Ovary (tissue), 10 donors: ENCODE measurements at places on chromosomes 6 and 20.
A peak's percentile ranks its signal among the peaks of the same experiment; 100 is the strongest.

- H3K4me3 ChIP-seq, result peak overlapping the region; percentile 44
- peaks cover 9% of the 10 kb centered on the region for H3K4me1 ChIP-seq
- H3K36me3 ChIP-seq, result no peaks in the 10 kb centered on the region
Observed at GRCh38 chr6:2875359-2876191, 27.5 kb downstream of the SERPINB9 start.

DNA sequence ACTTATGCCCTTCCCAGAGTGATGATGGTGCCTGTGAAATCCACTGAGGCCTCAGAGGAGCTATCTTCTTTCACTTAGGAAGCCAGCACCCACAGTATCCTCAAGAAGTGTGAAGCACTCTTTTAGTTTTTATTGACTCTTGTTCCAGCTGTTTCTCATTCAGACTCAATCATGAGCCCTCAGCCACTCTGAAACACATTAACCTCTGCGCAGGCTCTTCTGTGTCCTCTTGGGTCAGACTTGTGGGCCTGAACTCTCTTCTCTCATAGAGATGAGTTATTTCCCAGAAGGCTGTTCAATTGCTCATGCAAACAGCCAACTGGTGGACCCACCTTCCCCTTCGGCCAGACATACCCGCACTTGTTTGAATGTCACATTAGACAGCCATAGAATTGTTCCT lies 27.8 kb upstream of the PREP start:
- no peaks in the 10 kb centered on the region for H3K27me3 ChIP-seq
- H3K4me3 ChIP-seq, result no peak overlapping the region
- no peaks in the 10 kb centered on the region for H3K36me3 ChIP-seq
- DNase-seq, result no peak
- no peak overlapping the region for H3K27ac ChIP-seq
- H3K4me1 ChIP-seq, result peaks cover 5% of the 10 kb centered on the region

DNA sequence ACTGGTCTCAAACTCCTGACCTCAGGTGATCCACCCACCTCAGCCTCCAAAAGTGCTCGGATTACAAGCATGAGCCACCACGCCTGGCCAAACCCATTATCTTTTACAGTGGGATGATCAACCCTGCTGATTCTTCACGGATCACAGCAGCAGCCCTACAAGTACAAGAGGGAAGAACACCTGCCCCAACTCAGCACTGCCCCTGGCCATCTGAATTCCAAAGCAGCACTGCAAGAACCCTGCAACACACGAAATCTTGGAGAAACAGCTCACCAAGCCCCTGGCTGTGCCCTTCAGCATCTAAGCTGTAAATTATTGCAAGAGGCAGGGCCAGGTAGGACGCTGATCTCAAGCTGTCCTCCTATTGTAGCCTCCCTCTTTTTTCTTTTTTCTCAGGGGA lies 54.5 kb upstream of the MC3R start:
- no peak overlapping the region for H3K4me3 ChIP-seq
- no peak overlapping the region for H3K27ac ChIP-seq
- H3K27me3 ChIP-seq, result no peaks in the 10 kb centered on the region
- DNase-seq, result no peak
- no peaks in the 10 kb centered on the region for H3K36me3 ChIP-seq

DNA sequence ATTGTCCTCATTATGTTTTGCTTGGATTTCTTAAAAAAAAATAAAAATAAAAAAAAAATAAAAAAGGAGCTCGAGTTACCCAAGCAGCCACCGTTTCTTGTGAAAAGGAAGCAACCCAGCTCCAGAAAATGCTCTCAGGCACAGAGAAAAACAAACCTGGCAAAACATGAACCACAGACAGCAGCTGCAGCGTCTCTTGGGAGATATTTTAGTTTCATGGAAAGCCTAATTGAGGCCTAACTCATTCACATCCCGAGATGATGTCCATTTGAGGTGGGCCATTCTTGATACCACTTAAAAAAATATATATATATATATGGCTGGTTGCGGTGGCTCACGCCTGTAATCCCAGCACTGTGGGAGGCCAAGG lies 13.7 kb upstream of the MRAP2 start:
- no peaks in the 10 kb centered on the region for H3K27me3 ChIP-seq
- H3K27ac ChIP-seq, result no peak overlapping the region
- no peak overlapping the region for H3K4me3 ChIP-seq

DNA sequence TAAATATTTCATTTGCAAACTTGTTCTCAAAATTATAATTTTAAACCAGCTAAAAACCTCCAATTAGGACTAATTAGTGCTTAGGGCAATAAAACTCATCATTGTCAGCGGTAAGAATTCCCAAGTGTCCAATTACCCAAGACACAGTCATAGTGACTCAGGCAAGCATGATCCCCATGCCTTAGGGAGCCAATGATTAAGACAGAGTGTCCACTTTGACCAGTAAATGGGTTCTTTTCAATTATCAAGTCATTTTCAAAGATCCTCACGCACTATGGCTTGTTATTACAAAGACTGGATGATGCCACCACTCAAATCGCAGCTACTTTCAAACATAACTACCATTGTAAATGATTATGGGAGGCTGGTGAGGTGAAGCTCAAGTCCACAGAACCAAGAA lies 114.0 kb downstream of the BFSP1 start:
- H3K4me3 ChIP-seq, result no peak overlapping the region
- no peaks in the 10 kb centered on the region for H3K36me3 ChIP-seq
- H3K27ac ChIP-seq, result no peak overlapping the region
- H3K27me3 ChIP-seq, result no peaks in the 10 kb centered on the region
- DNase-seq, result no peak
- H3K4me1 ChIP-seq, result no peaks in the 10 kb centered on the region

GRCh38 chr20:9344083-9344920 lies 170.1 kb upstream of the LAMP5 start:
- no peaks in the 10 kb centered on the region for H3K4me1 ChIP-seq
- H3K27me3 ChIP-seq, result no peaks in the 10 kb centered on the region
- H3K27ac ChIP-seq, result no peak overlapping the region
- H3K36me3 ChIP-seq, result no peaks in the 10 kb centered on the region
- no peak for DNase-seq

GRCh38 chr6:81575442-81575841 lies 177.0 kb downstream of the TENT5A start:
- H3K27ac ChIP-seq, result no peak overlapping the region
- H3K36me3 ChIP-seq, result no peaks in the 10 kb centered on the region
- DNase-seq, result no peak
- no peak overlapping the region for H3K4me3 ChIP-seq
- no peaks in the 10 kb centered on the region for H3K4me1 ChIP-seq

DNA sequence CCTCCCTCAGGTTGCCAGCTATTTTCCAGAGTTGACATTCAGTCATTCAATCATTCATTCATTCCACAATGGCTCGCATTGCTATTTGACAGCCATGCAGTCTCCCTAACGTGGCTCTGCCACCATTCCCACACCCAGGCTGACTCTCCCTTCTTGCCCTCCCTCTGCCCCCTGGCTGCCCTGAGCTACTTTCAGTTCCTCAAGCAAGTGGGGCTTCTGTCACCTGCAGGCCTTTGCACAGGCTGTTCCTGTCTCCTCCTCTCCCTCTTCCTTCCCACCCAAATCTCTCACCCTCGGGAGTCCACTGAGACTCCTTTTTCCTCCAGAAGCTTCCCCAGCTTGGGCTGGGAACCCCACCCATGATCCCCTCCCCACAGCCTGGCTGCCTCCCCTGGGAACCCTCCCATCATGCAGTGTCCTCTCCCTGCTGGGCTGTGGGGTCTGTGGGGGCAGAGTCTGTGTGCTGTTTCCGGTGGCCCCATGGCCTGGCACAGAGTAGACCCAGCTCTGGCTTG lies 2.6 kb downstream of the PACSIN1 start:
- H3K4me1 ChIP-seq, result no peaks in the 10 kb centered on the region
- H3K4me3 ChIP-seq, result no peak overlapping the region
- no peaks in the 10 kb centered on the region for H3K36me3 ChIP-seq
- peaks cover 3% of the 10 kb centered on the region for H3K27me3 ChIP-seq
- no peak for DNase-seq

GRCh38 chr6:31267651-31268368 lies 4.1 kb downstream of the HLA-C start:
- DNase-seq, result no peak
- H3K36me3 ChIP-seq, result no peaks in the 10 kb centered on the region
- H3K27ac ChIP-seq, result no peak overlapping the region
- no peak overlapping the region for H3K4me3 ChIP-seq

- no peaks in the 10 kb centered on the region for H3K36me3 ChIP-seq
- no peak overlapping the region for H3K27ac ChIP-seq
- DNase-seq, result no peak
- H3K4me3 ChIP-seq, result no peak overlapping the region
Observed at GRCh38 chr6:5044866-5045265, 40.3 kb upstream of the PPP1R3G start.

DNA sequence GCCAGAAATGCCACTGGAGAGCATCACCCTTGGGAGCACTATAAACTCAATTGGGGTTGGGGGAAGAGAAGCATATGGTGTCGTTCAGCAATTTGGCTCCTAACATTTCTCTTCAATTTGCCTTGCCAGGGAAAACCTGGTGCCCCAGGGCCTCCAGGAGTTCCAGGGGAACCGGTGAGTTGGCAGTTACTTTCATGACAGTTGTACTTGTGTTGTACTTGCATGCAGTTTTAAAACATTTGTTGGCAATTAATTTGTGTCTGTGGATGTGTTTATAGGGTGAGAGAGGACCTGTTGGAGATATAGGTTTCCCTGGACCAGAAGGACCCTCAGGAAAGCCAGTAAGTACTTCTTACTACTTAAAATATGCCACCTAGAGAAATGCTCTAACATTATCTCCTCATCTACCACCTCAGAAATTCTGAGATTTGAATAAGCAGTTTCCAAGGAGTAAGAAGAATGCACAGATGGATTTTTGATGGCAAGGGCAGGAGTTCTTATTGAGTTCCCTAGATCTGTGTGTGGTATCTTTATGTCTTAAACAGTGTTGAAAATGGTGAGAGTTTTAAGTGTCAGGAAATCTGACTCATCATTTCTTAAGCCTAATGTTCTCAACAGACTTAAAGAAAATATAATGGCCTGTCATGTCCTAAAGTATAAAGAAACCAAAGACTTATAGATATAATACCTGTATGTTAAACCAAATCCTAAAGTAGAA lies 122.5 kb downstream of the COL9A1 start:
- no peak overlapping the region for H3K4me3 ChIP-seq
- no peak for DNase-seq
- no peak overlapping the region for H3K27ac ChIP-seq
- no peaks in the 10 kb centered on the region for H3K27me3 ChIP-seq
- no peaks in the 10 kb centered on the region for H3K4me1 ChIP-seq

- no peak overlapping the region for H3K4me3 ChIP-seq
- DNase-seq, result no peak
- H3K4me1 ChIP-seq, result no peaks in the 10 kb centered on the region
- H3K27me3 ChIP-seq, result no peaks in the 10 kb centered on the region
Observed at GRCh38 chr6:64104051-64104450, 468.4 kb downstream of the PHF3 start.

DNA sequence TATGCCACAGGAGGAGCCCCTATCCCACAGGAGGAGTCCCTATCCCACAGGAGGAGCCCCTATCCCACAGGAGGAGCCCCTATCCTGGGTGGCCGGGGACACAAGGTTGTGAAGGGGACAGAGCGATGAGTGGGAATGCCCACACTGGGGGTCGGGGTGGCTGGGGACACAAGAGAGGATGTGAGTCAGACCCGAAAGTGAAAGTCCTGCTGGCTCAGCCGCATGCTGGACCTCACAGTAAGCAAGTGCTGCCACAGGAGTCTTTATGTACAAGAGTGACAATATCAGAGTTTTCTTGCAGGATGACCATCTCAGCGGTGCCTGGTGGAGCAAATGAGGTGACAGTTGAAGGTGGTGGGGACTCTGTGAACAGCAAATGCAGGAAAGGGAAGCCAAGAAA lies 93.7 kb downstream of the PSMB1 start:
- H3K36me3 ChIP-seq, result no peaks in the 10 kb centered on the region
- H3K27ac ChIP-seq, result no peak overlapping the region
- H3K4me1 ChIP-seq, result no peaks in the 10 kb centered on the region
- no peaks in the 10 kb centered on the region for H3K27me3 ChIP-seq
- H3K4me3 ChIP-seq, result no peak overlapping the region

DNA sequence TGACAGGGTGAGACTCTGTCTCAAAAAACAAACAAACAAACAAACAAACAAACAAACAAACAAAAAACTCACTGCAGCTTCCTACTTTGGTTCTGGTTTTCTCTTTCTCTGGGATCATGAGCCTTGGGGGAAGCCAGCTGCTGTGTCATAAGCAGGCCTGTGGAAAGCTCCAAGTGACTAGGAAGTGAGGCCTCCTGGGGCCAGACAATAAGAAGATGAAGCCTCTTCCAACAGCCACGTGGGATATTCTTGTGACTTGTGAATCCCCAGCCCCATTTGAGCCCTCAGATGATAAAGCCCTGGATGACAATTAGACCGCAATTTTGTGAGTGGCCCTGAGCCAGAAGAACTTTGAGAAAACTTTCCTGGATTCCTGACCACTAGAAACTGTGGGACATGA lies 11.4 kb downstream of the HLA-A start:
- H3K27me3 ChIP-seq, result no peaks in the 10 kb centered on the region
- no peak overlapping the region for H3K27ac ChIP-seq
- no peaks in the 10 kb centered on the region for H3K36me3 ChIP-seq
- no peaks in the 10 kb centered on the region for H3K4me1 ChIP-seq
- H3K4me3 ChIP-seq, result no peak overlapping the region

GRCh38 chr6:34359418-34360158 lies 32.9 kb downstream of the NUDT3 start:
- no peaks in the 10 kb centered on the region for H3K27me3 ChIP-seq
- no peaks in the 10 kb centered on the region for H3K36me3 ChIP-seq
- no peak for DNase-seq
- H3K4me3 ChIP-seq, result no peak overlapping the region

- peaks cover 1% of the 10 kb centered on the region for H3K4me1 ChIP-seq
- H3K4me3 ChIP-seq, result no peak overlapping the region
- no peak for DNase-seq
- no peaks in the 10 kb centered on the region for H3K36me3 ChIP-seq
Observed at GRCh38 chr20:11108102-11108810, 434.5 kb upstream of the JAG1 start.

DNA sequence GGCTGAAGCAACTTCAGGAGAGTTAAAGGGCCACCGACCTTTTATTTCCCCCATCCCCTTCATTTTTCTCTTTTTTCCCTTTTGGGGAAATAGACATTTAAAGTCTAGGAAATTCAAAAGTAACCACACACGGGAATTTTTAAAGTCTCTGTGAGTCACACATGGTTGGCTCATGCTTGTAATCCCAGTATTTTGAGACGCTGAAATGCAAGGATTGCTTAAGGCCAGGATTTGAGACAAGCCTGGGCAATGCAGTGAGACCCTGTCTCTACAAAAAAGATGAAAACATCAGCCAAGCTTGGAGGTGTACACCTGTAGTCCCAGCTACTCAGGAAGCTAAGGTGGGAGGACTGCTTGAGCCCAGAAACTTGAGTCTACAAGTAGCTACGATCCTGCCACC lies 34.2 kb downstream of the KATNA1 start:
- H3K27me3 ChIP-seq, result no peaks in the 10 kb centered on the region
- DNase-seq, result no peak
- H3K27ac ChIP-seq, result no peak overlapping the region
- no peak overlapping the region for H3K4me3 ChIP-seq

- H3K36me3 ChIP-seq, result no peaks in the 10 kb centered on the region
- no peak for DNase-seq
- H3K27ac ChIP-seq, result no peak overlapping the region
Observed at GRCh38 chr6:158092806-158093205, 75.3 kb downstream of the SERAC1 start.

GRCh38 chr6:30260036-30260504 lies 46.9 kb upstream of the TRIM26 start:
- DNase-seq, result no peak
- H3K27me3 ChIP-seq, result no peaks in the 10 kb centered on the region
- H3K36me3 ChIP-seq, result no peaks in the 10 kb centered on the region
- H3K4me3 ChIP-seq, result peak overlapping the region; percentile 79

GRCh38 chr20:50226093-50226974 lies 35.7 kb downstream of the CEBPB start:
- peak; percentile 80 for DNase-seq
- H3K27me3 ChIP-seq, result no peaks in the 10 kb centered on the region
- no peak overlapping the region for H3K4me3 ChIP-seq
- peak overlapping the region; percentile 89 for H3K27ac ChIP-seq
